ENCODE measurements at places on chromosomes 4 and X.
A peak's percentile ranks its signal among the peaks of the same experiment; 100 is the strongest.

- no peak for DNase-seq
Observed at GRCh38 chr4:150999086-150999485, 16.0 kb downstream of the LRBA start.

DNA sequence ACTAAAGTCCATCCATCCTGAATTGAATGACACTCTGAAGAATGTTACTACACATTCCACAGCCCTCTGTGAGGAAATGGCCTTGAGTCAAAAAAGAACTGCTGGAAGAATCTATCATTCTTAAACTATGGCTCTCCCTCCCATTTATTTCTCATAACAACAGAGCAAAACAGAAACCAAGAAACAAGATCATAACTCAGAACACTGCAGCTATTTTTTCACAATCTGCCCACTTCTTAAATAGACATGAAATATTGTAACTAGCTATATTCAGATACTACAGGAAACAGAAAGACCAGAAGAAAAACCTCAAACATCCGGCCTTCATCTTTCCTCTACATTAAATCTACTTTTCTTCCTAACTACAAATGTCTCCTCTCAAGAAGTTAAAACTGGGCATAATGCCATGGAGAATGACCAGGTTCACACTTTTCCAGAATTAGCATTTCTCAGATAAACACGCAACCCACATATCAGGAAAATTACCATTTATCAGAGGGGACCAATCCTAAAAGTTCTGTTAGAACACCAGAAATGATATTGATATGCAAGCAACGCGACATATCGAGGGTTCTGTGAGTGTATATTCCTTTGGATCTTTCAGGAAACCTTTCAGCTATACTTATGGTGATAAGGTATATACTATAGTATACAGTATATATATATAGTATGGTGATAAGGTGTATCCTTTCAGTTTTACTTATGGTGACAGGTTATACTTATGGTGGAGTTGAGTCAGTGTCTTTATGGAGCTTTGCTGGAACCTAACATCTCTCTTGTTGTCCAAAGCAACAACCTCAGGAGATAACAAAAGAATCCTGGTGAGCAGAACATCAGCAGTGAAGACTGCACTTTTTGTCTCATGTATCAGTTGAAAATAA lies 60.4 kb upstream of the IRF2 start:
- DNase-seq: peak; percentile 79

- DNase-seq: peak; percentile 2
Observed at GRCh38 chr4:21469438-21470300, 478.9 kb downstream of the KCNIP4 start.

GRCh38 chr4:125357675-125358074 lies 42.9 kb downstream of the FAT4 start:
- DNase-seq: no peak

DNA sequence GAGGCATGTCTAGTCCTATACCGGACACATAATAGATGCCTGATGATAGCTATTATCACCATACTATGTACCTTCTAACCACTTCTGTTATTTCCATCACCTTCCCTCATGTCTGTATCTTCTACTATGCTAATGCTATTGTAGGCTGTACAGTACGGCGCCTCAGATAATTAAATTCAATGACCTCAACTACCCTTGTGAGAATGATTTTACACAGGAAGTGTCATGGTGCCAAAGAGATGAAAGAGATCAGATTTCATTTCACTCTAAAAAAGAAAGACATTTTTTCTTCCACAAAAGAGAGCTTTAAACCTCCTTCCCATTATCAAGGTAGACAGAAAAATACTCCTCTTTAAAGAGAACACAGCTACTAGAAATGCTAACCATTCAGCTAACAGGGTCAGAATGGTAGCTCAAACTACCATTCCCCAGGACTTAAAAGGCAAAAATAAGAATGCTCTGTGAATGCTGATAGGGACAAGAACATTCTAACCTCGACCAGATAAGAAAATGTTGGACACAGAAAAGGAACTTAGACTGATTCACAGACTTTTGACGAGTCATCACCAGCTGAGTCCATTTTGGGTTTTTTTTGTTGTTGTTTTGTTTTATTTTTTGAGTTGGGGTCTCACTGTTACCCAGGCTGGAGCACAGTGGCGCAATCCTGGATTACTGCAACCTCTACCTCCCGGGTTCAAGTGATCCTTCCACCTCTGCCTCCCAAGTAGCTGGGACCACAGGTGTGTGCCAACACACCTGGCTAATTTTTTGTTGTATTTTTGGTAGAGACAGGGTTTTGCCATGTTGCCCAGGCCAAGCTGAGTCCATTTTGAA lies 99.2 kb upstream of the RAPGEF2 start:
- no peak for DNase-seq

GRCh38 chr4:1558205-1558604 lies 125.9 kb downstream of the FAM53A start:
- DNase-seq: no peak

- DNase-seq: no peak
Observed at GRCh38 chr4:84146300-84146959, 352.7 kb downstream of the NKX6-1 start.

GRCh38 chrX:2698604-2699003 lies 7.5 kb downstream of the CD99 start:
- DNase-seq: no peak

DNA sequence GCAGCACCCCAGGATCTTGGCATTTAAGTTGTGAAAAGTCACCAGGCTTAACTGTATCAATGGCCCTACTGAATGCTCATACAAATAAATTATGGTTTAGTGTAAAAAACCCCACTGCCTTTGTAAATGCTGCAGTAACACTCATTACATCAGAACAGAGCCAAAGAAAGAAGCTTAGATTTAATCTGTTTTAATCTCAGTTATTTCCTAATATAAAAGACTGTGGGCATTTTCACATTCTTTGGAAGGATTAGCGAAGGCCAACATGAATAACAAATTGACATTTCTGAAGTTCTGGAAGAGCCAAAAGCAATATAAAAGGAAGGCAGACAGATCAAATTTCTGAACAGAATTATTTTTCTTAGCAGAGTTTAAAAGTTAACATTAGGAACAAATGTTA lies 140.0 kb upstream of the HCCS start:
- no peak for DNase-seq

DNA sequence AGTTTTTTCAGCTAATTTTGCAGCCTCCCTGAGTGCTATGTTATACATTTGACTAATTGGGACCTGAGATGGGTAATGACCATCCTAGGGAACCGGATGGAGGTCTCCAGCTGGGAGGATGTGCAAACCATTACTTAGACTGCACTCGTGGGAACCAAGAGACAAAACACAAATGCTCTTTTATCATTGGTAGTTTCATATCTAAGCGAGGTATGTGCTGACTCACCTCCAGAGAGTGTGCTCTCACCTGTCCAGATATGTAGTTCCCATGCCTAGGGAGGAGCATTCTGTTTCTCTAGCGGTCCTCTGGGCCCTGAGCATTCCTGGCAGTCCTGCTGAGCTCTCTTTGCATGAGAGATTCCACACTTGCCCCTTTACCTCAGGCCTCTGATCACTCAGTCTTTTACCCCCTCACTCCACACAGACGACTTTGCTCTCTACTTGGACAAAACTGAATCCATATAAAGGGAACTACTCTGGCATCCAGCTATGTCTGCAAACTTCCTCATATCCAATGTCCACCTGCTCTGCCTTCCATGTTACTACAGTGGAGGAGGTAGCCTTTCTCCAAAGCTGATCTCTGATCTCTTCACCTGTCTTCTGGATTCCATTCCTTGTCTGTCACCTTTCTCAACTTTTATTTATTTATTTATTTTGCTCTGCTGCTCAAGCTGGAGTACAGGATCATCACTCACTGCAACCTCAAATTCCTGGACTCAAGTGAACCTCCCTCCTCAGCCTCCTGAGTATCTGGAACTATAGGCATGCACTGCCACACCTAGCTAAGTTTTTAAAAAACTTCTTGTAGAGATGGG lies 88.4 kb downstream of the LRP2BP start:
- DNase-seq: no peak

GRCh38 chr4:11051181-11051580 lies 366.6 kb upstream of the CLNK start:
- DNase-seq: no peak

GRCh38 chr4:15786743-15787142 lies 8.6 kb downstream of the CD38 start:
- DNase-seq: no peak

DNA sequence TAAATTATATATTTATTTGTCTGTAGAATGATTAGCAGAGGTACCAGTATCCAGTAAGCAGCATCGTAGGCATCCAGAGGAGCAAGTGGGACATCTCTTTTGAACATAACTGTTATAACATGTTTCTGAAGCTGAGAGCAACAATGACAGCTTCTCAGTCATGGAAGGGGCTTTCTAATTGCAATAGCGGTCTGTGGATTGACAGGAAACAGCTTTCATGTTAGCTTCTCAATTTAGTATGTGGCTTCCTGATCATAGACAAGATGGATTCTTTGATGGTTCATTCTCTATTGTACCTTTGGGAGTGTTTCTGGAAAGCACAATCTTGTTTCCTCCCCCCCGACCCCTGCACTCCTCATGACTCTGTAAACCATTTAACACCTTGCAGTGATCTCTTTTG lies 434.6 kb upstream of the GNPDA2 start:
- no peak for DNase-seq

GRCh38 chrX:120334603-120335002 lies 23.3 kb upstream of the TMEM255A start:
- no peak for DNase-seq

DNA sequence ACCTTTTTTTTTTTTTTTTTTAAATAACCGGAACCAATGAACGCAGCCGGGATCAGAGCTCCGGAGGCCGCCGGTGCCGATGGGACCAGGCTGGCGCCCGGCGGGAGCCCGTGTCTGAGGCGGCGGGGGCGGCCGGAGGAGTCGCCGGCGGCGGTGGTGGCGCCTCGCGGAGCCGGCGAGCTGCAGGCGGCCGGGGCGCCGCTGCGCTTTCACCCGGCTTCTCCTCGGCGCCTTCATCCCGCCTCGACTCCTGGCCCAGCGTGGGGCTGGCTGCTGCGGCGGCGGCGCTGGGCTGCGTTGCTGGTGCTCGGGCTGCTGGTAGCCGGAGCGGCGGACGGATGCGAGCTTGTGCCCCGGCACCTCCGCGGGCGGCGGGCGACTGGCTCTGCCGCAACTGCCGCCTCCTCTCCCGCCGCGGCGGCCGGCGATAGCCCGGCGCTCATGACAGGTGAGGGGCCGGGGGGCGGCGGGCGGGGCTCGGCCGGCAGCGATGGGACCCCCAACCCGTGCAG lies 337 bp downstream of the STIM2 start:
- DNase-seq: peak; percentile 61

- no peak for DNase-seq
Observed at GRCh38 chr4:112352736-112353135, 55.6 kb downstream of the ALPK1 start.

- no peak for DNase-seq
Observed at GRCh38 chr4:121791481-121791880, 9.6 kb upstream of the EXOSC9 start.

GRCh38 chrX:120790552-120790951 lies 85.1 kb downstream of the CT47B1 start:
- no peak for DNase-seq

DNA sequence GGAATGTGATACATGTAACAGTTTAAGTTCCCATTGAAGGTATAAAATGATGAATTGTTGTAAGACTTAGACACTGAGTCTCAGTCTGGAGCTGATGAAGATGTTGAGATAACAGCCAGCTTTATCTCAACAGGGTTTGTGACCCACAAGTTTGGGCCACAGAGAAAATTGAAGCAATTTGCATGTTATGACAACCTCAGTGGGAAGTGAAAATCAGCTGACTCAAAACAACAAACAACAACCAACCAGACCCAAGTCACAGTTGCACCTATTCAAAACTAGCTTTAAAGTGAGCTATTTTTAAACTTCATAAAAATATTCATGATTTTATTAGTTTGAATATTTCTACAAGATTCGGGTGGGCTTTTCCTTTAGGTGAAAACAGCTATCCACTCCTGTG lies 8.0 kb downstream of the SFRP2 start:
- DNase-seq: no peak

DNA sequence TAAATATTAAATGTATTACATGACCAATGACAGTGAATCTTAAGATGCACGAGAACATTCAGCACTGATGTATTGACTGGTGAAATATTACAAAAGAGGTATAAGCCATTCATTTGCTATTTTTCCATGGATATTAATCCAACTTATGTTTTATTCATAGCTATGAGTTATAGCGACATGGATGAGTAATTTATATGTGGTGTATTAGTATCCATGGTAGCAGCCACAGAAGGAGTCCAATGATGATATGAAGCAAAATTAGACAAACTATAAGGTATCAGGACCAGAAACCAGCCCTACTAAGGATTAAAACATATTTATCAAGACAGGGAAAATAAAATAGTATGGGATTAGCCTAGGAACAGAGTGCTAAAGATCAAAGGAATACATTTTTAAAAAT lies 50.7 kb downstream of the THAP9 start:
- no peak for DNase-seq

- DNase-seq: peak; percentile 21
Observed at GRCh38 chr4:76090241-76090691, 15.8 kb downstream of the ART3 start.

- no peak for DNase-seq
Observed at GRCh38 chr4:1721666-1722550, 587 bp downstream of the TACC3 start.
